ENCODE measurements at places on chromosomes 13 and 19.
A peak's percentile ranks its signal among the peaks of the same experiment; 100 is the strongest.

- DNase-seq: no peak
These were observed 1.1 kb upstream of the ONECUT3 start for GRCh38 chr19:1752009-1752756.

GRCh38 chr13:94595001-94595949 lies 677 bp downstream of the TGDS start:
- peak; percentile 15 for DNase-seq

- no peak for DNase-seq
These were observed 22.8 kb upstream of the STOML3 start for GRCh38 chr13:39013462-39013861.

DNA sequence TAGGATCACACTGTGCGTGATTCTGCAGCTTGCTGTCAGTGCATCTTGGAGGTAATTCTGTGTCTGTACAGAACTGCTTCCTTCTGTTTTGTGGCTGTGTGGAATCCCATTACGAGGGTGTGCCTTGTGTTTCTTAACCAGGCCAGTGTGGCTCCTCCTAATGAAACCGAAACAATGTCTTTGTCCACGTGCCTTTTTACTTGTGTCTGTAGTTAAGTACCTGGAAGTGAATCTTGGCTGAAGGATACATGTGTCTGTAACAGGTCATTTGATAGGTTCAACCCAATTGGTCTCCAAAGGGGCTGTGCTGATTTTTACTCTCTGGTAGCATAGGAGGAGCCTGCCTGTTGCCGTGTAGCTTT lies 13.1 kb downstream of the NOP53 start:
- no peak for DNase-seq

DNA sequence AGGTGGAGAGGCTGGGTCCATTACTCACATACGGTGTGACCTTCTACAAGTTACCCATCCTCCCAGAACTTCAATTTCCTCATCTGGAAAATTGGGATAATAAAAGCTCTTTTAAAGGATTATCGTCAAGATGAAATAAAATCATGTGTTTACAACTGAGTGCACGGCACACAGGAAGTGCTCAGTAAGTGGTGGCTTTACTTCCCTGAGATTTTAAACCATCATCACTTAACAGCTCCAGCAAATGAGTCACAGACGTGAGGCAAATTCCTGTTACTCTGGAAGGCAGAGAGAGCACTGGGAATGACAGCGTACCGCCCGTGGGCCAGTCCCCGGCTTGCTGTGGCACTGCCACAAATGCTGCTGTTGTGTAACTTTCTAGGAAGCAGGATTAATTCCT lies 64.1 kb downstream of the MRPL57 start:
- DNase-seq: no peak

DNA sequence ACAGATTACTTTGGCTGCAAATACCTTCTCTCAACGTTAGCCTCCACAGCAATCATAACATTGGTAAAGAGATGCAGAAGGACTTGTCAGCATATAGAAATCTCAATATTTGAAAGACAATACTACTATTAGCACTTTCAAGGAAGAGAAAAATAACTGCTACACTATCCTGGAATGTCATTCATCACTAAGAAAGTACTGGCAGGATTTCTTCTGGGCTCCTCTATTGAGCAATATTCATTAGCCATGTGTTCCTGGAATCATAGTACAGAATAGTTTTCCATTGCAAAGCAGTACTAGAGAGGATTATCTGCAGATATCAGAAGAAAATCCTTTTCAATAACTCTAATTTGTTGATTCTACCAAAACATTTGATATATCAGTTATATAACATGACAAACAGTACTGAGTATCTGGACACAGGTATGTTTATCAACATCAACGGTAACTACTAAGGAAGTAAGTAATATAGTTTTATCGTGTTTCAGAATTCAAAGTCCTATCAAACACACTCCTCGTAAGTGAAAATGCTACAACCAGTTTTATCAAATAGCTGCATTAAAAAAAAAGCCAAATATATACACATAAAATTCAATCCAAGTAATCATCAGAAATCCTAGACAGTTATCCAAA lies 27.3 kb downstream of the INTS6 start:
- no peak for DNase-seq

GRCh38 chr19:49393881-49394280 lies 5.8 kb downstream of the KASH5 start:
- no peak for DNase-seq

Measured in activated gamma-delta T cell treated with Interleukin-2 at 50 U/mL for 16 hours (primary cell).